Activated CD8-positive, alpha-beta memory T cell treated with anti-CD3 and anti-CD28 coated beads for 1 hour (primary cell): ENCODE measurements at places on chromosomes 12 and 14.

- no peak for DNase-seq
Measured at GRCh38 chr12:95723693-95724384, 66.7 kb downstream of the NTN4 start.

DNA sequence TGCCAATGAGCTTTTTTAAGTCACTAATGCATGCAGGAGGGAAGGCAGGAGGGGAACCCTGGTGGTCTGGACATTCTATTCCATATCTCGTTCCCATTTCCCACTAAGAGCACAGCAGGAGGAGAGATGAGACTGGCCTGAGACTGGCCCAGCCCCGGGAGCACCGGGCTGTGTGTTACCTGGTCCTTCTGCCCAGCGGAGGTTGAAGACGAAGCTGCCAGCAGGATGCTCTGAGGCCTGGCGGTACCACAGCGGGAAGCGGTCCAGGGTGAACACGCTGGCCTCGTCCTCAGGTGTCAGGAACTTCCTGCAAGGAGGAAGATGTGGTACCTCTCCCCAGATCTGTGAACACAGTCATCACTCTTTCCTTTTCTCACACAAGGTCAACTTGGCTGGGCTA is 23.9 kb downstream of the LRTM2 start:
- DNase-seq, result no peak

GRCh38 chr14:50947446-50947845 is 3.2 kb upstream of the PYGL start:
- no peak for DNase-seq

DNA sequence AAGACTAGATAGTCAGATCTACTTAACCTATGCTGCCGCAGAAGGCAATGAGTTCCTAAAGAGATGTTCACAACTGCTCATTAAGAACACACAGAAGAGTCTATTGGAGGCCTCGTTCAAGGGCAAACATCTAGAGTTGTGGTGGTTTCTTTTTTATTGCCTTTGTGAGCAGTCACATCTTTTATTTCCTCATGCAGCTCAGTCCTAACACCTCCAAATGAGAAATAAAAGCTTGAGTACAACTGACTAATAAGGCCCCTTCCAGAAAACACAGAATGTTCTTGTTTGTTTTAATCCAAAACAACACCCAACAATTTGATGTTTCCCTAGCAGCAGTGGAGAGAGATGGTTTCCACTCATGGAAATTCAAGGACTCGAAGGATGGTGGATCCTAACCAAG is 123.5 kb upstream of the NOS1 start:
- DNase-seq, result no peak

- DNase-seq, result no peak
Measured at GRCh38 chr14:74816124-74816523, 53.0 kb downstream of the YLPM1 start.

GRCh38 chr12:93100610-93101009 is 171.5 kb upstream of the EEA1 start:
- DNase-seq, result no peak

DNA sequence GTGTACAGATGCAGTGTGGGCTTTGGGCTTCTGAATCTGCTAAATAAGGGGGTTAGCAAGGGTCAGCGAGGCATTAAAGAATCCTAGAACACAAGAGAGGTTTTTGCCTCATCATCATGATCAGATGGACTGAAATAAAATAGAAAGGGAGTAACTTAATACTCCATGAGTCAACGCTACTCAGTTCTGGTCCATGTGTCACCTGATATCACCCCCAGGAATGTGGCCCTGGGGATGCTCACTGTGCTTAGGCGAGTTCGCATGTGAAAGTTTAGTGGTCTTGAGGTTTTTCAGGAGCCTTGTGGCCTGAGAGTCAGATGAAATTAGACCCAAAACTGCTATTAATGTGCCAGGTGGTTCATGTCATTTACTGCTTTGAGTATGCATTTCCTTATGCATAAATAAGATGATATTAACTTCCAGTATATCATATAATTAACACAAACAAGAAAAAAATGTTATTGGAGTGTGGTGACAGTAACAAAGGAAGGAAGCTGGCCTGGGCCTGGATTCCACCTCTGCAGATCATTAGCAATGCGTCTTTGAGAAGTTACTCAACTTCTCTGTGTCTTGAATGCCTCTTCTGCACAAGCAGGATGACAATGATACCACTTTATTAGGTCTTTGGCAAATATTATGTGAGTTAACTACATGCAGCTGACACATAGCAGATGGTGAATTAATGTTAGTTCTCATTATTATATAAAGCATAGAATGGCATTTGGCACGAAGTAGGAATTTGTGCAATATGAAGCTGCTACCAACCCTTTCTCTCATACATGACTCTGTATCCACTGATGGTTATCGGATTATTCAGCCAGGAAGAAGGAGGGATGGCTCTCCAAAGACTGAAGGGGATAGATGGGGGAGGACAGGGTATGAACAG is 1272.6 kb downstream of the AACS start:
- DNase-seq, result no peak

DNA sequence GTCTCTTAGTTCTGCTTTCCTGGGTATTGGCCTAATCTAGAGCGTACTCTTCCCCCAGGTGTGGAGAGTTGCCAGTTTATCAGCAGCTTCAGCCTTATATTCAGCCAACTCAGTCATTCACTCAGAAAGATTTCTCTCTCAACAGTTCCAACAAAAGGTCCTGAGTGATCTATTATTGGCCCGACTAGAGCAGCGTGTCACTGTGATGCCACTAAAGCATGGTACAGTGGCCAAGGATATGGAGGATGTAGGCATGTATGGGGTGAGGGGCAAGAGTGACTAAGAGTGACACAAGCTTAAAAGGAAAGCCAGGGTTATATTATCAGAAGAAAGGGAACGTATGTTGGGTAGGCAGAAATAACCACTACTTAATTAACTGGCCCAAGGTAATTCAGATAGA is 4.8 kb downstream of the NOPCHAP1 start:
- DNase-seq, result no peak

DNA sequence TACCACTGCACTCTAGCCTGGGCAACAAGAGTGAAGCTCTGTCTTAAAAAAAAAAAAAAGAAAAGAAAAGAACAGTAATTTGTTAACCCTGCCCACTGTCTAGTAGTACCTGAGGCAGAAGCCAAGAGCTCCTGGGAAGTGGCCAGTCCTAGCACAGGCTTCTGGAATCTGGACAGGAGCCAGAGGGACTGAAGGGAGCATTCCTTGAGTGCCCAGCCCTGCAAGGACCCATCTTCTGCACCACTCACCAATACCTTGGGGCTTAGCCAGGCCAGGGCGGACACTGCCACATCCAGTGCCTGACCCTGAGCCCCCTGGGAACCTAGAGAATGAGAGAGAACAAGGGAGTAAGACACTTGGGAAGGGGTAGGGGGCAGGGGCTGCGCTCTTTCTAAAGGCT is 33.7 kb downstream of the PARP2 start:
- no peak for DNase-seq

DNA sequence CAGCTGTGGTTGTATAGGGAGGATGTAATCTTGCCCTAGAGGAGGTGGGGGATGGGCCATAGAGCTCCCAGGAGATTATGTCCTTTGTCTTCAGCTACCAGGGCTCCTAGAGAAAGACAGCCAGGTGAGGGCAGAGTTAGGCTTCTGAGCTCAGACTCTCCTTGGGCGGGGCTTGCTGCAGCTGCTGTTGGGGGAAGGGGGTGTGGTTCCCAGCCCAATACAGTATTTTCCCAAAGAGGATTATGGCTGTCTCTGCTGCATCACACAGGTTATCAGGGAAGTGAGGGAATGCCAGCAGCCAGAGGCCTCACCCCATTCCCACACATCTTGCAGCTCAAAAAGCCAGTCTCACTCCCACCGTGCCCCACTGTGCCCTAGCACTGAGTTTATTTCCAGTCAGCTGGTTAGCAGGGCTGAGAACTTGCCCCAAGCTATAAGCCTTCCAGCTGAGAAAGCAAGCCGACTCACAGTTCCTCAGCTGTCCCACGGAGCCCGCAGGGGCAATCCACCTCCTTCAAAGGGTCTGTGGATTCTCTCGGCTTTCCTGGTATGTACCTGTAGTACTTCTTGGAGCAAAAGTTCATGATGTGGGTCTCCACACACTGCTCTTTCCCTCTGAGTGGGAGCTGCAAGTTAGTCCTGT is 217.3 kb upstream of the CPNE8 start:
- no peak for DNase-seq

DNA sequence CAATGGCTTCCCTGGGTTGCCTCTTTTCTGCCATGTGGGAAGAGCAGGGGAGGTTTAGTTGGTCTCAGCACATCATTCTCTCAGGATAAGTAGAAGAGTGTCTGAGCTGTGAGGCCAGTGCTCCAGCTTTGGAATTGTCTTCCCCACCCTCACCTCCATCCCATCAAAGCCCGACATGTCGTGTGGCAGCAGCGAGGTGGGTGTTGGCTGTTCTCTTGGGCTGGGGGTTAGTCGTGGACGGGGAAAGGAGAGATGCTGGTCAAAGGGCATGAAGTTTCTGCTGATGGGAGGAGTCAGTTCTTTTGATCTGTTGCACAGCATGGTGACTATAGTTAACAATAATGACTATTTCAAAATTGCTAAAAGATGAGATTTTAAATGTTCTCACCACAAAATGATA is 404.2 kb downstream of the TMEM121 start:
- no peak for DNase-seq

- no peak for DNase-seq
Measured at GRCh38 chr12:5461966-5462365, 30.1 kb downstream of the NTF3 start.

DNA sequence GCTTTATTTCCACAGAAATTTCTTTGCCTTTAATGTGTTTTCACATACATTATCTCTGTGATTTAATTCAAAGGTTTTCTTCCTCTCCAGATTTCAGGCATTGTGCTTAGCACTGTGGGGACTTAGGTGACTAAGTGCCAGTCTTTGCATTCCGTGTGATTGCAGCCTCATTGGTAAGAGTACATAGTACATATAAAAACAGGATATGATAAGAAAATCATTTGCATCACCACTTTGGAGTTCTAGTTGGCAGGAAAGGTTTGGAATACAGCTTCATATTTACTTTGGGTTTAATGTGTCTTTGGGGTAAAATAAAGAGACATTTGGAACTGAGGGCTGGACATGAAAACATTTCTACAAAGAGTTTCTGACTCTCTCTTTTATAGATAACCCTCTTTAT is 37.8 kb upstream of the C12orf75 start:
- no peak for DNase-seq

- no peak for DNase-seq
Measured at GRCh38 chr14:25351269-25351668, 301.3 kb upstream of the STXBP6 start.

DNA sequence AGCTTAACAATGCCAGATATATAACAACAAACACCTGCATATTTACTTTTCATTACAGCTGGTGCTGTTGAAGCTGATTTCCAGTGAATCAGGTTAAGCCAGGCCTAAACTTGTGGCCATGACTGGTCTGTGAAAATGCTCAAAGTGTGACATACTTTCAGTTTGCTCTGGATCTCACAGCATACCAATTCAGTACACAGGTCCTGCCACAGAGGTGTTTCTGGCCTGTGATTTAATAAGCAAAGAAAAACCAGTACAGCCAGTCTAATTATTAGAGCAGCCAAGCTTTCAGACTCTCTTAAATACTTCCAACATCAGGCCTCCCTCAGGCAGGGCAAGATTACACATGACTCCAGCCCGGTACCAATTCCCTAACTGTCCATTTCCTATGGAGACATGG is 27.4 kb upstream of the TMCC3 start:
- no peak for DNase-seq

DNA sequence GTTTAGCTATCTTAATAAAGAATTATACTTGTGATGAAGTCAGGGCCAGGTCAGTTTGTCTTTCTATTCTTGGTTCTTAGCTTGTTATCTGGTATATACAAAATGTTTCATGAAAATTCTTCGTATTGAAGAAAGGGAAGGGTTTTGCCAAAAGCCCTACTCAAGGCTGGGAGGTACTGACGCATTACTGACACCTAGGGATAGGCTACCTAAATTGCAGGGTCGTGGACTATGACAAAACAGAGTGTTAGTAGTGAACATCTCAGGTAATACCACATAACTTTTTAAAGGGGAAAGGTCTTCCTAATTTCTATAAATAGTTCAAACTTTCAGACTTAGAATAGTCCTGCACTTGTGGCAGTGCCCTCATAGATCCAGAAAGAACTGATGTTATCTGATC is 246.3 kb downstream of the RGS6 start:
- no peak for DNase-seq

GRCh38 chr14:99395909-99396530 is 84.6 kb downstream of the SETD3 start:
- no peak for DNase-seq

GRCh38 chr12:63301311-63301710 is 150.3 kb upstream of the AVPR1A start:
- DNase-seq, result no peak

DNA sequence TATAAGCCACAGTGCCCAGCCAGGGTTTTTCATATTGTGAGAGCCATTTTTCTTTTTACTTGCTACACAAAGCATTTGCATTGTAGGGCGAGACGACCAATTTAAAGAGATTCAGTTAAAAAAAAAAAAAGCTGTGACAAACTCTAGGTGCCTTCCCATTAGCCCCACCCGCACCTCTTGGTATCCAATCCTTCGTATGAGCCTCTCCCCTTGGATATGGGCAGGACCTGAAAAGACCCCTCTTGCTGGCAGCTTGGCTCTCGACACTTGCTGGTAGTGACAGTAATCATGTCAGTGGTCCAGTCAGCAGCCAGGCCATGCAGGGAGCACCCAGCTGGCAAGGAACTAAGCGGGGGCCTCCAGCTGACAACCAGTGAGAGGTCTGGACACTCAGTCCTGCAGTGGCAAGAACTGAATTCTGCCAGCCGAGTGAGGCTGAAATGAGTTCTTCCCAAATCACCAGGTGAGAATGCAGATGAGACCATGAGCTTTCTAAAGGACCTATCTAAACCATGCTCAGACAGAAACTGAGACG is 46.5 kb downstream of the SINHCAF start:
- DNase-seq, result no peak

GRCh38 chr12:108930155-108930554 is 50.3 kb downstream of the DAO start:
- DNase-seq, result no peak

GRCh38 chr14:29442696-29443095 is 485.0 kb downstream of the PRKD1 start:
- no peak for DNase-seq

GRCh38 chr14:30621354-30621939 is 672 bp upstream of the SCFD1 start:
- no peak for DNase-seq

GRCh38 chr14:62711351-62712023 is 333.8 kb downstream of the KCNH5 start:
- no peak for DNase-seq

- no peak for DNase-seq
Measured at GRCh38 chr14:63512861-63513260, 30.3 kb downstream of the PPP2R5E start.

GRCh38 chr12:4825011-4825858 is 84.5 kb upstream of the KCNA1 start:
- DNase-seq, result no peak

DNA sequence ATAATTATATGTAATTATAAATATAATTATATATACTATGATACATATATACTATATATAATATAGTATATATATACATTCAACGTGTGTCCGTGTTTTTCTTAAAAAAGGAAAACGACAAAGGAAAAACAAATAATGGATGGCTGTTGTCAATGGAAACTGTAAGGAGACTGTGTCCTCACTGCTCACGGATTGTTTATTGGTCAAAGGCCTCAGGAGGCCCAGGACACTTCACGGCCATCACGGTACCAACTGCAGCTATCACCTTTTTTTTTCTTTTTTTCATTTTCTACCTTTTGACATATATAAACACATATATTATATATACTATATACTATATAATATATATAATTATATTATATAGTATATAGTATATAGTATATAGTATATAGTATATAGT is 113.4 kb downstream of the SPTSSA start:
- DNase-seq, result no peak
